Activated T-cell treated with anti-CD3 and anti-CD28 coated beads, Interleukin-2, amount 50 U/mL, for 48 hours (primary cell): ENCODE measurements at places on chromosomes 5 and 9.

DNA sequence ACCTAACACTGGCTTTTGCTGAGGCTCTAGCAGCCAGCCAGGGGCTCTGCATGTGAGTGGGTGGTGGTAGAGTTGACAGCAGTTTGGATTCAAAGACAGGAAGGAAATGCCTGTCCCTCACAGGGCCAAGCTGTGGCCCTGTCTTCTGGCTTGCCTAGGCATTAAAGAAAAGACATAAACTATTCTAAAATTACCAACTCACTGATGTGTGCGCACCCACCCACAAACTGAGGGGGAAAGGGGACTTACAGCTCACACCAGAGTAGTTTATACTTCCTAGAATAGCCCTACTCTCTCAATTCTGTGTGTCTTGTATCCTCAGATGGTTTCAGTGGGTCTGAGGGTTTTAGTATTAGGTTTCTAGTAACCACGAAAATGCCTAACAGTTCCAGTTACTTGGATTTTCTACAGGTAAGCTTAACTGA is 18.3 kb upstream of the IL13 start:
- peak; percentile 55 for DNase-seq

- DNase-seq = no peak
Measured at GRCh38 chr9:128408963-128409431, 11.7 kb upstream of the CERCAM start.

DNA sequence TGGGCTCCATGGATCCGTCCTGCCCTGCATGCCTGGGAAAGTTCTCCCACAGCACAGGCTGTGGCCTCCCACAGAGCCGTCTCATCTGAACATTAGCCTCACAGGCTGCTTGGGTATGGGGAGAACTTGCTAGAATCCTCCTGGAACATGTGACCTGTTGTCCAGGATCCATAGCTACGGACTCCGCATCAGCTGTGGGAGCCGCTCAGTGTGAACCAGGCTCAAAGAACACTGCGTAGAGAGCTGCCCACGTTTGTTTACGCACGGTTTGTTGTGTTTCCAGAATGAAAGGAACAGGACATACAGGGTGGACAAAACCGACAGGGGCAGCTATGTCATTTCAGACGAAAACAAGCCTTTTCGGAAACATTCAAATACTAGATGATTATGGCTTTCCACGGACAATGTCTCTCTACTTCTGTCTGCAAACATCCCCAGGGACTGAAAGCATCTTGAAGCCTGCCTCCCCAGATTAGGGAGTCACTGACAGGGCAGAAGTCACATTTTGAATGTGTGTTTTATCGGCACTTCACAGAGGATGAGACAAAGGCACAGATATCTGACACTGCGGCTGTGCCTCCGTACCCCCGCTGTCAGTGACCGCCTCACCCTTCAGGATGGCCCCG is 390.3 kb downstream of the GADD45G start:
- no peak for DNase-seq

DNA sequence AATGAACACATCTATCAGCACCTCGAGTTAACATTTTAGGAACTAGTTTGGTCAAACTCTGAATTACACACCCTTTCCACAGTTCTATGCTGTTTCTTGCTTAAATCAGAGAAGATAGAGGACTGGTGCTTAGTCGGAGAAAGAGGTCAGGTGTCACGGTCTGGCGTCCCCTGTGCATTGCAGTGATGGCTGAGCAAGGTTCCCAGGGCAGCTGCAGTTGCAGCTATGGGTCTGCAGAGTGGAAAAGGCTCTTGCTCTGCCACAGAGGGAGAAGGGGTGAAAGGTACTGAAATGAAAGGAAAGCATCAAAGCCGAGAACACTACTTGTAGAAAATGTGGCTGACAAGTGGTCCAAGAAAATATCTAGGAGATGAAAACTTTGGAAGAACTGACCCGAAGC is 25.2 kb upstream of the SH3RF2 start:
- DNase-seq = no peak

DNA sequence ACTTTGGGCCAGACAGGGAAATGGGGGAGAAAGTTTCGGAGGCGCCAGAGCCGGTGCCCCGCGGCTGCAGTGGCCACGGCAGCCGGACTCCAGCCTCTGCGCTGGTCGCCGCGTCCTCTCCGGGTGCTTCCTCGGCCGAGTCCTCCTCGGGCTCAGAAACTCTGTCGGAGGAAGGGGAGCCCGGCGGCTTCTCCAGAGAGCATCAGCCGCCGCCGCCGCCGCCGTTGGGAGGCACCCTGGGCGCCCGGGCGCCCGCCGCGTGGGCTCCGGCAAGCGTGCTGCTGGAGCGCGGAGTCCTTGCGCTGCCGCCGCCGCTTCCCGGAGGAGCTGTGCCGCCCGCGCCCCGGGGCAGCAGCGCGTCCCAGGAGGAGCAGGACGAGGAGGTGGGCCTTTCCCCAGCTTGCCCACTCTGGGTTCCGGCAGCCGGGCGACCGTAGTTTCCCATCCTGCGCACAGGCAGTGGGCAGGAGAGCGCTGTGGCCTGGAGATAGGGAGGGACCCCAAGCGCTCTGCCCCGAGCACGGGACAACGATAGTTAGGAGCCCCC is 516 bp downstream of the MAST4 start:
- DNase-seq = peak; percentile 42

DNA sequence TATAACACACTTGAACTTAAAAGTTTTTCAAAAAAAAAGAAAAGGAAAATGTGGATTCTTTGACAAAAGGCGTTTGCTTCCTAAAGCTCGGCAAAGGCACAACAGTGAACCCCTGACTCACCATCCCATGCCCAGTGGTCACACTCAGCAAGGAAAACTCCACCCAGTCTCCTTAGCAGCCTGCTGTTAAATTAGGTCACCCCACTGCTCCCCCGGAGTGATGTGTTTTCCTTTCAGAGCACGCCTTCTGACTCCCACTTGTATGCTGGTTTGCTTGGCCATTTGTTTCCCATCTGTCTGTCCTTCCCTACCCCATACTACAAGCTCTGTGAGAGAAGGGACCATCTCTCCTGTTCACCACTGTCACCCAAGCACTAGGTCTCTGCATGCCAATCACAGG is 23.8 kb downstream of the RETREG1 start:
- DNase-seq = no peak

DNA sequence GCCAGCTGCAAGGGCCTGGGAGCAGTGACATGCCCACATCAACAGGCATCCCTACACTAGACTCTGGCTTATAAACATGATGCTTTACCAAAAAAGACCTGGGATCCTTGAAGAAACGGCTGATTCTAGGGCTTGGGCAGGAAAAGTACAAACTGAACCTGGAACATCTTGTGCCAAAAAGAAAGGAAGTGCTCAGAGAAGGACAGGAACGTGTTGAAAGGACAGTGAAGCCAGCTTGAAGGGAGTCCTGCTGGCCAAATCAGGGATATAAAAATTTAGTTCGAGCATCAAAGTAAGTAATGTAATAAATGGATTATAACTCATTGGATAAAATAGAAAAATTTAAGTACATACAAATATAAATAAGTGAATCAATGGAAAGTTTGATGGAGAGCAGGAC is 58.1 kb downstream of the ALDH7A1 start:
- DNase-seq = no peak

DNA sequence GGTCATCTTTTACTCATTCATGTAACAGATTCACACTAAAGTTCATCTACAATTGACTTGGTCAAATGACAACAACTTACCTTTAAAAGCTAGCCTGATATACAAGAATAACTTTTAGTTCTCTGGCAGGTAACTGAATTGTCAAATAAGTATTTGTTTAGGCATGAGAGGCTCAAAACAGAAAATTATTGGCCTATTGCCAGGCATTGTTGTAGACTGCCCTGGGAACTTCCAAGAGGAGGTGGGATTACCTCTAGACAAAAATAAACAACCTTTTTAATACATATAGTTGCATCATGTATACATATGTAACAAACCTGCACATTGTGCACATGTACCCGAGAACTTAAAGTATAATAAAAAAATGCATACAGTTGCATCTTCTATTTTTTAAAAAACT is 18.2 kb upstream of the SLCO4C1 start:
- DNase-seq = no peak

- no peak for DNase-seq
Measured at GRCh38 chr9:109039539-109039938, 26.2 kb upstream of the CTNNAL1 start.

GRCh38 chr5:78746021-78746770 is 97.6 kb upstream of the LHFPL2 start:
- no peak for DNase-seq

DNA sequence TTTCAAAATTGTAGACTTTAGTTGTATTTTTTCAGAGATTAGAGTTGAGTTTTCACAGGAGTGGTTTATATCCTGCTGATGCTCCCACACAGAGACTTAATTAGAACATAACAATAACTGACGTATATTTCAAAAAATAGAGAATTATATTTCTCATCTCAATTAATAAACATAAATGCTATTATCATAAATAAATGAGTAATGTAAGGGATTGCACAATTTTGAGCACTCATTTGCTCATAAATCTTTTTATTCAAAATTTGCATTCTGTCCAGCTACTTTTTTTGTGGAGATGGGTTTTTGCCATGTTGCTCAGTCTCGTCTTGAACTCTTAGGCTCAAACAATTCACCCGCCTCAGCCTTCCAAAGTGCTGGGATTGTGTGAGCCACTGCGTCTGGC is 515.7 kb upstream of the RORB start:
- no peak for DNase-seq

DNA sequence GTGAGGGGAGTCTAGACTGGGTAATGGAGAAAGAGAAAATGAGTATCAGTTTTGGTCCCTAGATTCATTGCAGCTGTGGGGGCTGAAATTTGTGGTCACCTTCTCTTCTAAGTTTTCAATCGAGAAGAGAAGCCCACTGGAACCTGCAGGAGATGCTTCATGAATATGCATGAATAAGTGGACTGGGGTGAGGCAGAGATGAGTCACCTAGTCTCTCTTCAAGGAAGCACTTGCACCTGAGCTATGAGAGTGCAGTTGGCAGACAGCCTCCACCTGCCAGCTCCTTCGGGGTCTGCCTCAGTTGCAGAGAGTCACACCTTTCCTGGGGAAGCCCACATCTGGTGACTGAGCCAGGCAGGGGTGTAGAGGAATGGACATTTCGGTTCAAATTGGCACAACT is 69.1 kb downstream of the ZNF366 start:
- no peak for DNase-seq

DNA sequence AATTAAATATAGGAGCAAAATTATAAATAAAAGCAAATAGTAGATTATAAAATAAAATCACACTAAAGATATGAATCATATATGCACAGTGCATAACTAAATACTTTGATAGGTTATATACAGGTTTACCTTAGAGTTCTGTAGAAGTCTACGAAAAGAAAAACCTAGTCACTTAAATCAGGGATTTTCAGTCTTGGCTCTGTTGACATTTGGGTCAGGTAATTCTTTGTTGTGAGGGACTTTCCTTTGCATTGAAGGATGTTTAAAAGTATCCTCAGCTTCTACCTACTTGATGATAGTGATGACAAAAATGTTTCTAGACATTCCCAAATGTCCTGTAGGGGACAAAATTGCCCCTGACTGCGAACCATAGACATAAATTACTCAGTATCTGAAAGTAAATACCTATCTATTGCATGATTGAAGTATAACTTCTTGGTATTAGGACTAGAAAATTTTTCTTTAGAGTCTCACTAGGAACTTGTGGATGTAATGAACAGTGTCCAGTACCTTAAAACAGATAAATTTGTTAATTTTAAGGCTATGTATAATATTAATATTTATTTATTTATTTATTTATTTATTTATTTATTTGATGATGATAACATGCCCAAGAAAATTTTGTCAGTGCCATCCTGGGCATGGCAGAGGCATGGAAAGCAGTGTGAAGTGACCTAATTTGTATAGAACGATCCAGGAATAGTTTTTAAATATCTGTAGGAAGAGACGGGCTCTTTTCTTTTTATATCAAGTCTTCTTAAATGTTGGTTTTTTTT is 44.0 kb upstream of the LRRC70 start:
- no peak for DNase-seq

DNA sequence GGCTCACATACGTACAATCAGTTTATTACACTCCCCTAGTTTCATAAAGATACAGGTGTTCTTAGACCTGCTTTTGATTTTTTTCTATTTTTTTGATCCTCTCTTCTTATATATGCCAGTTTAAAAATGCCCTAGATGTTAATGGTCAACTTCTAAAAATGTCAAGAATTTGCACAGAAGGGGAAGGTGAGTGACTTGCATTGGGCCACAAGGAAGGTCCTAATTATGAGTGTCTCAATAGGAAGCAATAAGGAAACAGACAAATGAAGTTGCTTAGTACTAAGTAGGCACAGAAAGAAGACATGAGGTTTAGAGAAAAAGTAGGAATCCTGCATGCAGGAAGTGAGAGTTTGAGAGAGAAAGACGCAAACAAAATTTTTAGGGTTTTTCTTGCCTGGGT is 3.2 kb upstream of the CCDC171 start:
- DNase-seq = no peak

DNA sequence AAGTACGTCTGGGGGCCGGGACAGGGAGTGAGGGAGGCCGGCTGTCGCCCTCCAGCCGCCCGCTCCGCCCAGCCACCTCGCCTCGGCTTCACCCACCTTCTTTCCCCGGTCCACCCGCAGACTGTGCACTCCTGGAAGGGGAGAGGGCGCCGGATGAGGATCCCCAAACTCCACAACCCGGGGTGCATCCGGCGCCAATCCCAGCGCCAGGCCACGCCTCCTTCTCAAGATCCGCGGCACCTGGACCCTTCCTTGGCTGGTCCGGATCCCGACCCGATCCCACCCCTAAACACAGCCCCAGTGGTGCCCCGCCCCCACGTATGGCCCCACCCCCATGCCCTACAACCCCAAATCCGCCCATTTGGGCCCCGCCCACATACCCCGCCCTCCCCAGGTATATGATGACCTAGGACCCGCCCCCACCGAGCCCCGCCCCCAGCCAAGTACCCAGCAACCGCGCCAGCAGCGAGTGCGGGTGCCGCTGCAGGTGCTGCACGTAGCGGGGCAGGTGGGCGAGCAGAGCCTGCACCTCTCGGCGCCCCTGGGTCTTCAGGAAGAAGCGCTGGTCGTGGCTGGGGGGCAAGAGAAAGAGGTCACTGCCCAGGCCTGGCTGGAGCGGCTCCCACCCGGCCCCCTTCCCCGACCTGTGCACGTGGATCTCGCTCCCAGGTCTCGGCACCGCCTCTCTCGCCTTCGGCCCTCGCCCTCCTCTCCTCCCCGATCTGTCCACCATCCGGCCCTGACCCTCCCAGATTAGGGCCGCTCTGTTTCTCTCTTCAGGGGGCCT is 3.2 kb downstream of the PIP5KL1 start:
- DNase-seq = peak; percentile 77
